Mesenteric fat pad (tissue), 1 donor: ENCODE measurements at places on chromosomes 6 and 20. TPM values are rescaled to one million over a fixed set of nuclear protein-coding genes. Genes with fewer than 3 reads are reported as not detected.

The RRP36 gene
- 51.9 TPM for total RNA-seq

The PPP1R11 gene
- total RNA-seq: 41.1 TPM

The PSMB9 gene
- 28.9 TPM for total RNA-seq

The C2 gene
- total RNA-seq: 60.8 TPM

The GSTA1 gene
- 0.93 TPM for total RNA-seq

The TULP1 gene
- not detected for total RNA-seq

The POLH gene
- total RNA-seq: 10.7 TPM

The HLA-DPA1 gene
- total RNA-seq: 82.5 TPM

The ULBP2 gene
- total RNA-seq: 0.96 TPM

The C6orf58 gene
- total RNA-seq: not detected

The FKBP1C gene
- not detected for total RNA-seq

The GRIK2 gene
- not detected for total RNA-seq

The NKAIN2 gene
- total RNA-seq: 0.42 TPM

The MAP3K4 gene
- total RNA-seq: 49.4 TPM
